Stimulated activated CD8-positive, alpha-beta memory T cell treated with anti-CD3 and anti-CD28 coated beads, Interleukin-7, amount 100 ng/mL, for 1 hour (primary cell): ENCODE measurements at places on chromosomes 11 and 22.
A peak's percentile ranks its signal among the peaks of the same experiment; 100 is the strongest.

GRCh38 chr22:19550382-19550781 is 26.2 kb upstream of the CLDN5 start:
- DNase-seq = no peak

GRCh38 chr11:116035977-116036376 is 531.8 kb upstream of the CADM1 start:
- DNase-seq = no peak

DNA sequence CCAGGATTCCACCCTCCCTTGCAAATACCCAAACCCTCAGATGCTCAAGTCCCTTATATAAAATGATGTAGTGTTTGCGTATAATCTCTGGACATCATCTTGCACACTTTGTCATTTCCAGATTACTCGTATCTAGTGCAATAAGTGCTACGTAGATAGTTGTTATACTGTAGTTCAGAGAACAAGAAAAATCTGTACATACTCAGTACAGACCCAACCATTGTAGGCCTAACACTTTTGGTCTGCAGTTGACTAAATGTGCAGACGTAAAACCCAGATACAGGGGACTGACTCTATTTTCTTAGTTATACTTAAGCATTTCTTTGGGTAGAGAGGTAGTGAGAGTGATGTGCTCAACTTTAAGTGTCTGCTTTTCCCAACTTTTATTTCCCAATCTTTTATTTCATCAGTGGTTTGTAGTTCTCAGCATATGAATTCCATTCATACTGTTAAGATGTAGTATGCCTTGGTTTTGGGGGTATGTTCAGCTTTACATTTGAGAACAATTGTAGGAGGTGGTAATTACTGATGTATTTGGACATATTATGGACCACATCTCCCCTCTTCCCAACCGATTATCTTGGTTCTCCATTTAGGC is 43.9 kb downstream of the DDX6 start:
- no peak for DNase-seq

- DNase-seq = no peak
These were observed 31.6 kb downstream of the ACER3 start for GRCh38 chr11:76892306-76892705.

DNA sequence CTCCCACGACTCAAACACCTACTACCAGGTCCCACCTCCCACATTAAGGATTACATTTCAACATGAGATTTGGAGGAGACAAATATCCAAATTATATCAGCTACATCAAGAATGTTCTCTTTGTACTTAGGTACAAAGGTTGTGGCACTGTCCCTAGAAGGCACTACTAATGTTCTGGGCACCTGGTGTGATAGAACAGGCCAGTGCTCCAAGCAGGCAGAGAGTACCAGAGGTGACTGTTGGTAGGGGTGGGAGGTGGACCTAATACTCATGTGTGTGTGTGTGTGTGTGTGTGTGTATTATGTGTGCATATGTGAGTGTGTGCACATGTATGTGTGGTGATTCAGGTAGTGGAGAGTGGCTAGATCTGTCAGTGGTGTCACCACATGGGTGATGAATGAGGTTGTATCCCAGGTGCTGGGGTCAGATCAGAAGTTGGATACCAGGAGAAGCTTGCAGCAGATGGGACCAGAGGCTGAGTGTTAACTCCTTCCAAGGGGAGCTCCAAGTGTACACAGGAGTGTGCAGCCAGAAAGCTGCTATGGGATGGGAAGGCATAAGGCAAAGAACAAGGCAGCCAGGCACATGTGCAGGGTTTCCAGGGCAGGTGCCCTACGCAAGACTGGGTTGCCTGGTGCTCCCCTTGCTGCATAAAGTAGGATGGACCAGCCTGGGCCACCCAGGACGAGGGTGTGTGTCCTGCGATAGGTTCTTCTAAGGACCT is 17.7 kb upstream of the NNMT start:
- DNase-seq = no peak

GRCh38 chr11:15936011-15936410 is 420.3 kb downstream of the SOX6 start:
- DNase-seq = no peak

- no peak for DNase-seq
These were observed 1.1 kb upstream of the NOL12 start for GRCh38 chr22:37684803-37685615.

DNA sequence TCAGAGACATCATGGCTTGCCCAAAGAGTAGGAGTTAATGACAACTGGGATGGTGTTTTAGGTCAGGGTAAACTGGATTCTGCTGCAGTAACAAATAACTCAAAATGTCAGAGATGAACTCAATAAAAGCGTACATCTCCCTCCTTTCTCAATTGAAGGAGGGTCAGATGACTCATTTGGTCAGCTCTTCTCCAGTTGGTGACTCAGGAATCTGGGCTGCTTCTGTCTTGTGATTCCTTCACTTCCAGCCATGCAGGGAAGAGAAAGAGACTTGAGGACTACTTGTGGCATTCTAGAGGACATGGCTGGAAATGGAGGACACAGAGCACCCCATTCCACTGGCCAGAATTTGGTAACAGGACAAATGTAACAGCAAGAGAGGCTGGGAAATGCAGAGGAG is 3.2 kb upstream of the SYT13 start:
- no peak for DNase-seq

DNA sequence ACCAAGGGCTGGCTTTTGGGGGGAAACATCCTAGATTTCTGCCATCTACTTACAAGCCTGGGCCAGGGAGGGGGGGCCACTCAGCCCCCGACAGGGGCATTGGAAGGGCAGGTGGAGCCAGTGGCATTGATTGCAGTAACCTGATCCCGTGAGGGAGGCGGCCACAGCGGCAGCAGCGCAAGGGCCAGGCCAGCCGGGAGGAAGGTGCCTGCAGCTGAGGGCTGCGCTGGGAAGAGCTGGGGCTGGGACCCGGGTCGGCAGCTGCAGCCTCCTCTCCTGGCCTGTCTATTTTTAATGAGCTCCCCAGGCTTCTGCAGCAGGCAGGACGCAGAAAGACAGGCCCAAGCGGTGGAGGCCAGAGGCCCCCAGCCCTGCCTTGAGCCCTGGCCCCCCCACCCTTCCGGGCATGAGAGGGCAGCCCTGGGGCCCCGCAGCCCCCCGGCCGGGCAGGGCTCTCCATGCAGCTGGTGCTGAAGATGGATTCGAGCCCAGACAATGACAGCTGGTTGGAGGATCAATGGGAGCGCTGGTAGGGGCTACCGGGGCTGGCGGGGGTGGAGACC is 10.6 kb downstream of the FREY1 start:
- no peak for DNase-seq

- DNase-seq = no peak
These were observed 74.8 kb downstream of the SIK2 start for GRCh38 chr11:111676878-111677585.

DNA sequence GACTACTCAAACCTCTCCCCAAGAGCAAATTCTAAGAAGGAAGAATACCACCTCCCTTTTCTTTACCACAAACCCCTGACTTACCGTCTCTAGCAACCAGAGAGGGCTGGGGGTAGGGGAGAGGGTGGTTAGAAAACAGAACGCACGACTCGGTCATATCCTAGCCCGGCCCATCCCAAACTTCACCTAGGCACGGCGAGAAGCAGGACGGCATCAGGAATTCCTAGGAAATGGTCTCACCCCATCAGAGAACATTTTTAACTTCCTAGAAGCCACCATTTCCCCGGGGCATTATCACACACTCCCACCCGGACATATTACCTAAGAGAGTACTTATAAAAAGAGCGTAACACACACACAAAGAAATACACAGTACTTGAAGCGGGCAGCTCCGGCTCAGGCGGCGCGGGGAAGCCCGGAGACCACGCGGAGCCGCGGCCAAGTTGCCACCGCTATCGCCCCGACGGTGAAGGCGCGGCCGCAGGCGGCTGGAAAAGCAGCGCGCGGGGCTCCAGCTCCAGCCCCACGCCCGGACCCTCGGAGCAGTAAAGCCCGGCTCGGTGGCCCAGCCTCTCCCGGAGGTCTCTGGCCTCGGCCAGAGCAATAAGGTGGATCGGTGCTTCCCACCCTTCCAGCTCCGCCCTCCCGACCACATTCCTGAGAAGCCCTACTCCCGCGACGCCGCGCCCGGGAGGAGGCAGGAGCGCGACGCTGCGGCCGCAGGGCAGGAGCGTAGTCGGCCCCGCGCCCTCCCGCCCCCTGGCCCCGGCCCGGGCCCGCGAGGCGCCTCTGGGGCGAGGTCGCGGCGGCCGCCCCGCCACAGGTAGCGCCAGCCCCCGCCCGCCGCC is 878 bp downstream of the RRAS2 start:
- DNase-seq = no peak

- no peak for DNase-seq
These were observed 71.4 kb upstream of the MPEG1 start for GRCh38 chr11:59283825-59284772.

- DNase-seq = no peak
These were observed 4.3 kb upstream of the PSMC3 start for GRCh38 chr11:47430524-47430923.

- DNase-seq = no peak
These were observed at the start of gene DESI1 for GRCh38 chr22:41620589-41621098. Gene DESI1 (minus strand): TSS chr22:41621043. CDS start chr22:41620839, 204 bp downstream.

GRCh38 chr11:124798991-124799347 is 1.2 kb downstream of the MSANTD2 start:
- no peak for DNase-seq

DNA sequence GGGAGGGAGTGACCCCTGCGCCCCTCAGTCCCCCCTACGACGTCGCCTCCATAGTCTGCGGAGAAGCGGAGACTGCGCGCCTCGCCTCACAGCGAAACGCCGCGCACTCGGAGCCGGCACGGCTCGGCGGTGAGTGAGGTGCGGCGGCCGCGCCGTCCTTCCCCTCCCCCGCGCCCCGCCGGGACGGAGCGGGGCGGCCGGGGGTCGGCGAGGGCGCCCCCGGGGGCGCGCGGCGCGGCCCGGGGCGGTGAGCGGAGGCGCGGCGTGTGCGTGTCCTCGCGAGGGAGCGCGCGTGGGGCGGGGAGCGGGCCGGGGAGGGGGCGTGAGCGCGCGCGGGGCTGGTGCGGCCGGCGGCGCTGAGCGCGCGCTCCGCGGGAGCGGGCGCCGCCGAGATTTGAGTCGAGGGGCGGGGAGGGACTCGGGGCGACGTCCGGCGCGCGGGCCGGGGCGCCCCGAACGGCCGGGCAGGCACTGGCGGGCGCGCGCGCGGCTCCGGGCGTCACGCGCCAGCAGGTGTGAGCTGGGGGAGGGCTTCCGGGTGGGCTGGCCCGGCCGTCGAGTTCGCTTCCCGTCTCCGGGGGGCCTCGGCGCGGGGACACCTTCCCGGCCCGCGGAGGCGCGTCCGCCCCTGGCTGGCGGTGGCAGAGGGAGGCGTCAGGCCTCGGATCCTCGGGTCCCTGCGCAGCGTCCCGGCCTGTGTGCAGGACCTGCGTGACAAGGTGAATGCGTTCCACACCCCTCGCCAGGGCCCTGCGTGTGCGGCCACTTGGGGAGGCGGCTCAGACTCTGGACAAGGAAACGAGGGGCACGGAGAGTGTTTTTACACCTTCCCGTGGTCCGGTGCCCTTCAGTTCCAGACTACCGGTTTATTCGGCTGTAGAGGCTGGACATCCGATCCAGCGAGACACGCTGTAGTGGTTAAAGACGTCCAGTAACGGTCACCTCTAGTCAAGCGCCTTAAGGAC is 50.4 kb downstream of the FAM83F start:
- DNase-seq = peak; percentile 55

- DNase-seq = no peak
These were observed 164.6 kb downstream of the MN1 start for GRCh38 chr22:27636716-27637508.

DNA sequence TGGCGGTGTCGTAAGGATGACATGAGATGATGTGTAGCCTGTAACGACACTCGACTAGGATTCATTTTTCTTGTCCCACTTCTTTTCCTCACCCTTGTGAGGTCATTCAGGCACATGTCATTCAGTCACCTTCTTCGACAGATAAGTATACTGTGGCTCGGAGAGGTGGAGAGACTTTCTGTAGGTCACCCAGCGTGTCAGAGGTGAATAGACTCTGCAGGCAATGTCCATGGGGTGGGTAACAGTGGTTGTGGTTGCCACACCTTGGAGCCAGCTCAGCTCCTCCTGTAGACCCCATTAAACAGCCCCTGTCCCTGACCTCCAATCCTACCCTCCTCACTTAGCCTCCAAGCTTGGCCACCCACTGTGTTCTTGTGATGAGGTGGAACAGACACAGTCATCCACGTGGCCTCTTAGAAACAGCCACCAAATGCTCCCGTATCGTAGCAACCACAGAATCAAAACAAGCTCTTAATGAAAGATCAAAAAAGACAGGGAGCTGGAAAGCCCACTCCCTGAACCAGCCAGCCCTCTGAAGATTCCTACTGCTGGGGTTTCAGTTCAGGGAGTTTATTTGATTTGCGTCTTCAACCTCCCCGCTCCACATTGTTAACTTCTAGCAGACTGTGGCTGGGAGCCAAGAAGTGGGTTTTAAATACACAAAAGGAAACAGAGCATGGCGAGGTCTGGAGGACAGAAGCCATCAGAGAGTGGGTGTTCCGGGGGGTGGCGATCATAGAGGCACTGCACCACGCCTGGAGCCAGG is 89.0 kb upstream of the GRK3 start:
- DNase-seq = no peak

DNA sequence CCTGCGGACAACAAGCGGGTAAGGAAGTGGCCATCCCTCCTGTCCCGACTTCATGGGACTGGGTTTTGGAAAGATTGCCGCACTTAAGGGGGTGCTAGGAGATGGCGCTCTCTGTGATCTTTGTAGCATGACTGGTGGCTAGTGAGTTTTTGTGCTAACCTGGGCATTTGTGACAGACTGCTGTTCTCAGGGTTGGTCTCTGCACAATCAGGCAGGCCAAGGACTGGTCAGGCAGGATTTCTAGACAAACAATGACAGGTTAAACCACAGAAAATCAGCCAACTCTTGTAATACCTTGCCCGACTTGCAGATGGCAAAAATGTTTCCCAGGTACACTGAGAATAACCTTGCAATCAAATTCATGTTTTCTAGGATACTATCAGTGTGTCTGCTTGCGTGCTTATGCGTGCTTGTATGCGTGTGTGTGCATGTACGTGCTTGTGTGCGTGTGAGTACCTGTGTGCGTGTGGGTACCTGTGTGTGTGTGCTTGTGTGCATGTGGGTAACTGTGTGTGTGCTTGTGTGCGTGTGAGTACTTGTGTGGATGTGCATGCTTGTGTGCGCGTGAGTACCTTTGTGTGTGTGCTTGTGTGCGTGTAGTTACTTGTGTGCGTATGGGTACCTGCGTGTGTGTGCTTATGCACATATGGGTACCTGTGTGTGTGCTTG is 25.6 kb upstream of the SORL1-AS1 start:
- DNase-seq = no peak

GRCh38 chr22:36790648-36791047 is 14.7 kb upstream of the IFT27 start:
- DNase-seq = no peak

- no peak for DNase-seq
These were observed 11.7 kb downstream of the SHISAL1 start for GRCh38 chr22:44301039-44301438.

GRCh38 chr11:81129618-81130017 is 1604.0 kb downstream of the FAM181B start:
- DNase-seq = no peak

GRCh38 chr11:88474655-88475054 is 137.1 kb upstream of the CTSC start:
- DNase-seq = no peak
